Activated CD4-positive, alpha-beta T cell treated with anti-CD3 and anti-CD28 coated beads, Interleukin-2, amount 10 ng/mL, durations not matched to agents 24 days and 14 days (primary cell): ENCODE measurements at places on chromosomes 3 and 15. TPM values are rescaled to one million over a fixed set of nuclear protein-coding genes. Genes with fewer than 3 reads are reported as not detected.

- peaks cover 30% of the 10 kb centered on the region for H3K36me3 ChIP-seq
- H3K4me1 ChIP-seq = peaks cover 6% of the 10 kb centered on the region
- no peaks in the 10 kb centered on the region for H3K27me3 ChIP-seq
- H3K27ac ChIP-seq = no peak overlapping the region
- DNase-seq = no peak
Measured at GRCh38 chr3:45409921-45410320, 21.5 kb downstream of the LARS2 start.

DNA sequence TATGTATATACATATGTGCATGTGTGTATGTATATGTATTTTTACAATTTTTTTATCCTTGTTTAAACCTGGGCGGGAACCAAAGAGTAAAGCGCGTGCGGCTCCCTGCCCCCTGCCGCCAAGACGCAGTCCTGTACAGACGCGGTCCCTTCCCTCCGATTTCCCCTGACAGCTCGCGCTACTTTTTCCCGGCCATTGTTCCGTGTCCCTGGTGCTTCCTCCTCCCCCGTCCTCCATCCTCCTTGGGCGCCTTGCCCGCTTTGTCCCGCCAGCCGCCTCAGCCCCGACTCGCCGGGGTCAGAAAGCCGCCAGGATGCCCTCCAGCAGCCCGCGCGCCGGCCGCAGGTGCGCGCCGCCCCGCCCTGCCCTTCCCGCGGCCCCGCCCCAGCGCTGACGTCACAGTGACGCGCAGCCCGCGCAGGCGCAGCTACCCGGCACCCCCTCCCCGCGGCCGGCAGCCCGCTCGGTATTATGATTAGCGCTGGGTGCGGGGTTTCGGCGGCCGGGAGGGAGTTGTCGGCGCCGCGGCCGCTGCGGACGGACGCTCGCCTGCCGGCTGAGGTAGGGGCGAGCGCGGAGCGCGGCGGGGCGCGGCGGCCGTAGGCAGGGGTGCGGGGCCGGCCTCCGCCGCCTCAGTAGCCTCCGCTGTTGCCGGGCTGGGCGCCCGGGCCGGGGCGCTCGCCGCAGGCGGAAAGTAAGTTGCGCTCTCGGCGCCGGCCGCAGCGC is at the start of gene SNRK:
Gene SNRK, plus strand, starts transcription at position 426 of the 726 bp plus-strand sequence. CDS start 16,664 bp downstream, outside the sequence.
- peaks cover 36% of the 10 kb centered on the region for H3K4me1 ChIP-seq
- peaks cover 8% of the 10 kb centered on the region for H3K27me3 ChIP-seq
- H3K4me3 ChIP-seq = peak within 1 kb of the TSS; percentile 95
- H3K36me3 ChIP-seq = peaks cover 21% of the 10 kb centered on the region

Gene CIB2
- 1.2 and 1.5 TPM in 2 replicates for total RNA-seq

- H3K27me3 ChIP-seq = no peaks in the 10 kb centered on the region
- H3K4me1 ChIP-seq = no peaks in the 10 kb centered on the region
- no peaks in the 10 kb centered on the region for H3K36me3 ChIP-seq
- H3K4me3 ChIP-seq = no peak overlapping the region
- H3K27ac ChIP-seq = no peak overlapping the region
Measured at GRCh38 chr3:41698898-41699297, 263.0 kb downstream of the ULK4 start.

Gene POPDC2
- total RNA-seq = 0.63 and 0.66 TPM in 2 replicates
